T-helper 17 cell (primary cell): ENCODE measurements at places on chromosomes 7 and 10.

DNA sequence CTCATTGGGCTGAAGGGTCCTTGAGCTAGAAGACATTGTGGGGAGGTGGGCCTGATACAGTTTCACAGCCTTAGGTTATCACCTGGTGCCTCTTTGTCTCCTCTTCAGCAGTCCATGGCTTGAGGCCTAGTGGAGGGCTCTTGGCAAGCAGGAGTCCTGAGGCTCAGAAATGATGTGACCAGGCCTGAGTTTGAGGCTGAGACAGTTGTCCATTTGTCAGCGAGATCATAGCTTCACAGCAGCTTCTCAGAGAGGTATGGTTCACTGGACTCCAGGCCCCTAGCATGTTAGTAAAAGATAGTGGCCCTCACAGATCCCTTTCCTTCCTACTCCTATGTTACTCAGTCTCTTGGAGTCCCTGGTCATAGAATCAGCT lies 19.1 kb downstream of the SUFU start:
- no peak for DNase-seq

- DNase-seq, result no peak
Observed at GRCh38 chr7:44067064-44067951, 1.9 kb upstream of the PGAM2 start.

- DNase-seq, result no peak
Observed at GRCh38 chr7:11956991-11957390, 125.0 kb upstream of the THSD7A start.

DNA sequence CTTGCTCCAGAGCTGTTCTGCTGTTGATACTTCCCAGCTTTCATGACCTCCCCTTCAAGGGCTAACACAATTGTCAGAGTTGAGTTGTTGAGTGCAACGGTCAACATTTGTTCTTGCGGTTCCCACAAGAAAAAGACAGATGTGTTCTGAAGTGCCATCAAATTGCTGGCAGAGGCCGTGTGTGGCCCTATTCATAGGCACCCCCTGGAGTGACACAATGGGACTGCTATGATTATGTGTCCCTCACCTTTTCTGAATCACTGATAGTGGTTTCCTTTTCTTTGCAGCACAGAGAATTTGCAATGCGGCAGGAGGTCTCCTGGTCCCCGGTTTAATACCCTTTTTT lies 5.8 kb upstream of the IGFBP1 start:
- DNase-seq, result no peak

DNA sequence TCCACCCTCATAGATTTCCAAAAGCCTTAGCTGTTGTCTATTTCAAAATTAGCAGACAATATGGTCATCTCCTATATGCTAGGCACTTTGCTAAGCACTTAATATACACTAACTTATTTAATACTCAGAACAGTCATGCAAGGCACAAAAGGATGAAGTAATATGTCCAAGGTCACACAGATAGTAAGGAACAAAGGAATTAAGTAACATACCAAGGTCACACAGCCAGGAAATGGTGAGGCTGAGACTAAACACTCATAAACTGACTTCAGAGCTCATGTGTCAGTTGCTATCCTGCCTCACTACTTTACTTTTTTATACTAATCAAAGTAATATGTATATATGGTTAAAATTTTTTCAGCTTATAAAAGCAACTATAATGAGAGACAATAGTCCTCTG lies 23.6 kb upstream of the HIBADH start:
- DNase-seq, result no peak

DNA sequence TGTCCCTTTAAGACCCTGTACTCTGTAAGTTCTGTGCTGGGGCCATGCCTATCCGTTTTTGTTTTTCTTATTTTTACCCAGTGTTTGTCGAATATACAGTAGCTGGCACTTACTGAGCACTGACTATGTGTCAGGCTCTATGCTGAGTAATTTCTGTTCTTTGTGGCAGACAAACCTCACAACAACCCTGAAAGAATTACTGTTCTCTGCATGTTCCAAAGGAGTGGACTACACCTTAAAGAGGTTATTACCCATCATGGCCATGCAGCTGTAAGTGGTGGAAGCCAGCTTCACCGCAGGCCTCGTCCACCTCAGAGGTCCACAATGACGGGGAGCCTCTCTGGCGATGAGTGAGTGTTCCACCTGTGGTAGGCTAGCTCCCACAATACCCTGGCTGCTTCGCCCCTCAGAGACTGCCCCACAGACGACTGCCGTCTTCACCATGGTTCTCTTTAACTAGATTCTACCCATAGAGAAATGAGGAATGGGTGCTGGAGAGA lies 30.1 kb upstream of the RBM20 start:
- no peak for DNase-seq

DNA sequence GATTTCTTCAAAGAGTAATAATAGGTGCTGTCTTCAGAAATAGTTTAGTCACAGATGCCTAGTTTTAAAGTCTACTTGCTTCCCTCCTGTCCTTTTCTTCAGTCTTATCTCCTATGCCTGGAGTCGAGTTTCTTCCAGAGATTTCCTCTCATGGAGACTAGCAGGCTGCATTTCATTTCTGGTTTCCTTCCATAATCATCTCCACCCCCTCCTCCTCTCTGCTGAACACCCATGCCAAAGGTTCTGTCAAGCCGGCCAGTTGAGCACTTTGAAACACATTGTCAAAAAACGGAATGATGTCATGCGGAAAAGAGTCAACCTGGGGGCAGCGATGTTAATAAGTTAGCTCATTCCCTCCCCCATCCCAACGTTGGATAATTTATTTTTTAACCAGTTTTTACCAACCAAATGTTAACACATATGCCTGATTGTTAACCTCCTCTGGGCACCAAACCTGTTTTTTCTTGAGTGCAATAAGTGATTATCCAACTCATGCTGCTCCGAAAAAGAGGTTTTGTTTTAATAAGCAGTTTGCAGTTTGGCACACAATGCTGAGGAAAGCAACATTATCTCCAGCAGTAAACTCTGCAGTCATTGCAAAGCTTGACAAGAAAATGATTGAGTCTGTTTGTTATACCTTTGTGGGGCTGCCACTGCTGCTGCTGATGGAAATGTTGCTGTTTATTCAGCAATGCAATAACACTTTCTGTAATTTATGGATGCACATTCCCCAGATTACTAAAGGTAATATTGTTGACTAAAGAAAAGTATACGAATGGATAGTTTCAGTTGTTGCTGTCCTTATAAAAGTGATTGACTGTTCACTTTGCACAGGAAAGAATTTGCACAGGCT lies 161.6 kb downstream of the LRMDA start:
- no peak for DNase-seq
